ENCODE measurements at places on chromosomes 11 and 22.

- no peak for DNase-seq
These were observed 3.1 kb downstream of the TAF10 start for GRCh38 chr11:6608726-6609501.

- DNase-seq, result no peak
These were observed 57.3 kb downstream of the C11orf91 start for GRCh38 chr11:33643167-33643824.

DNA sequence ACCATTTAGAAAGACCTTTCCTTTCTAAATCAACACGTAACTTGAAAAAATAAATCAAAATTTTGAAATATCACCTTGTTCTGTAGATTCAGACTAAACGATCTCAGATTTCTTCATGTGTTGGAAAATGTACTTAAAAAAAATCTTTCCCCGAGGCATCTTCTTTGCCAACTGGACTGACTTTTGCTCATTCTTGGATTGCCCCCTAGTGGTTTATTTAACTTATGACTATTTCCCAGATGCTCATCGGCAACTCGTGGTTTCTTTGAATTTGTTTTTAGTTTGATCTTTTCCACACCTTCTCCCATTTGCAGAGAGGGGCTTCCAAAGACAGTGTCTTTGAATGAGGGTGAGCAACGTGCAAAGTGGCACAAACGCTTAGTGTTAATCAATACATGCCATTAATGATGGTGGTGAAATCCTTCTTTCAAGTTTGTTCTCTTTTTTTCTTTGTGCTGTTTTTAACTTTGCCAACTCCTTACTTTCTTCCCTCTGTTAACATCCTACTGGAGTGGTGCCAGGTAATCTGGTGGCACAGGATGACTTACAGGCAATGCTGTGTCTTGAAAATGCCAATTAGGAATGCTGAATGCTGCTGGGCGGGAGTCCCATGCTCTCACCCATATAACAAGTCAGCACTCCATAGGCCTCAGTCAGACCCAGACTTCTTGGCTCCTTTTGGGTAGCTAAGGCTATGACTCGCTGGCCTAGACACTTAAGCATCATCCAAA lies 18.3 kb downstream of the PRSS23 start:
- no peak for DNase-seq

DNA sequence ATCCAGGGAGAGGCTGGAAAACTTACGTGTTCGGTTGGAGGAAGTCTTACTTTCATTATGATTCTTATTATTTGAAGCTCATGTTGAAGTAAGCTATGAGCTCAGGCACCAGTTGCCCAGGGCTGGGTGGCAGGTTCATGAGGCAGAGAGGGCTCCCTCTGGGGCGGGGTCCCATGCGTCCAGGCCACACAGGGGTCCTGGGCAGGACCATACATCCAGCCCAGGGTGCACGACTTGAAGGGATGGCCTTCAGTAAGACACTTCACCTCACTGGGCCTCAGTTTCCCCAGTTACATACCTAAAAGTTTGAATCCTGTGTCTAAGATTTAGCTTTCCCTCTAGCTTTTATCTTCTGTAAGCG lies 107.3 kb upstream of the B3GAT1 start:
- no peak for DNase-seq

DNA sequence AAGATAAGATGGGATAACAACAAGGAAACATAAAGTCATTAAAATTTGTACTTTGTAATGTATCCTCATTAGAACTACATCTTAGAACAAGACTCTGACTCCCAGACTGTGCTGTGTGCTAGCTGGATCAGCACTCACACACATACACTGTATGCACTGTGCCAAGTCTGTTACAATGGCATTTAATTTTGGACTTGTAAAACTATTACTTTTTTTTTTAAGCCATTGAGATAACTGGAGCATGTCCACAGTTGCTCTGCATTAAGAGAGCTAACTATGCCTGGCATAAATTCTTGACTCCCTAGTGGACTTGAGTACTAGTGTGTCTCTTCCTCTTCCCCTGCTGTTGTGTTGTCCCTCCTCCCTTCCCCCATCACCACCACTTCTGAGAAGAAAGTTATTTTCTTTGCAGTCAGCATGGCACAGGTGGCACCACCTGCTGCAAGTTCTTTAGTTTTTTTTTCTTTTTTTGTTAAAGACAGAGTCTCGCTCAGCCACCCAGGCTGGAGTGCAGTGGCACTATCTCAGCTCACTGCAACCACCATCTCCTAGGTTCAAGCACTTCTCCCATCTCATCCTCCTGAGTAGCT lies 268.6 kb downstream of the TMEM135 start:
- no peak for DNase-seq

All from stimulated activated CD4-positive, alpha-beta T cell treated with anti-CD3 and anti-CD28 coated beads, Interleukin-4, amount 100 ng/mL, for 4 hours (primary cell).